ENCODE measurements at places on chromosomes 13 and 19. TPM values are rescaled to one million over a fixed set of nuclear protein-coding genes. Genes with fewer than 3 reads are reported as not detected.

- DNase-seq: no peak
Measured at GRCh38 chr13:113663934-113664333, 3.1 kb upstream of the GRK1 start.

GRCh38 chr19:32652894-32653598 lies 21.9 kb downstream of the ANKRD27 start:
- DNase-seq: no peak

- no peak for DNase-seq
Measured at GRCh38 chr13:67175836-67176459, 54.2 kb downstream of the PCDH9 start.

GRCh38 chr13:45178349-45179162 lies 22.3 kb downstream of the KCTD4 start:
- DNase-seq: peak; percentile 75

GRCh38 chr19:51372649-51373504 lies at the start of gene NKG7:
Gene NKG7 (minus strand): TSS chr19:51372654. CDS start chr19:51372535, 119 bp downstream.
- no peak for DNase-seq

DNA sequence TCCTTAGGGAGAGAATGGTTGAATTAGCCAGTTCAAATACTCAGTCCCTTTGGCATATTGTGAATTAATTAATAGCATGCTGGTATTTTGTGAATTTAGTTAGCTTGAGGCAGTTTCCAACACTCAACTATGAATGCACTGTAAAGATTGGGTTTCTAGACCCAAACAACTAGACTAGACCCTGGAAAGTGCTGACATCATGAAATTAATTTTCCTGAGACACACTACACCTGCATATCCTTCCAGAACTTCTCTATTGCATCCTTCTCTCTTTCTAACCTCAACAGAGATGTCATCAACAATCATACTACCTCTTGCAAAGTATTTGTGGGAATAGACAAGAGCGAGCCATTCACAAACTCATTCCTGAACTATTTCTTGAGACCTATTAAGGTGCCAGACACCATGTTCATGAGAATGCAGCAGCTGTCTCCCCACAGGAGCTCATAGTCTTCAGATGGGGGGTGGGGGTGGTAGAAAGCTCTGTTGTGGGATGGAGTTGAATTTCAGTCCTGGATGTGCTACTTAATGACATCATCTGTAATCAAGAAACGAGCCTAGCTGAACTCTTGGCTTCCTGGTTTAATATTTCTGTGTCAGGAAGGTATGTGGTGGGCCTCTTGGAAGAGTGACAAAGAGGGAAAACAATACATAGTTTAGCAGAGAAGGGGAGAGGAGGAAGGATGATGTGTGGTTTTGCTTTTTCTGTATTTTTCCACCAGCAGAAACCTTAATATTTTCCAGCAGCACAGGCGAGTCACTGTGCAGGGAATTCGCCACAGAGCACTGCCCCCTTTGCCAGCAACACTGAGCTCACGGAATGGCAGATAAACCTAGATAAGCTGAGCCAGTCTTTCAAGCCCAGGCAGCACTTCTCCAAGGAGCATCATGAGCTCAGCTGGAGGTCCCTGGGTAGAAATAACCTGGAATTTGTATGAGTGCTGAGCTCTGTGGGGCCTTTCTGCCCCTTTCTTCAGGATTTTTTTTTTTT lies 53.1 kb upstream of the CYSLTR2 start:
- peak; percentile 43 for DNase-seq

GRCh38 chr13:59914556-59914955 lies 249.2 kb downstream of the DIAPH3 start:
- no peak for DNase-seq

DNA sequence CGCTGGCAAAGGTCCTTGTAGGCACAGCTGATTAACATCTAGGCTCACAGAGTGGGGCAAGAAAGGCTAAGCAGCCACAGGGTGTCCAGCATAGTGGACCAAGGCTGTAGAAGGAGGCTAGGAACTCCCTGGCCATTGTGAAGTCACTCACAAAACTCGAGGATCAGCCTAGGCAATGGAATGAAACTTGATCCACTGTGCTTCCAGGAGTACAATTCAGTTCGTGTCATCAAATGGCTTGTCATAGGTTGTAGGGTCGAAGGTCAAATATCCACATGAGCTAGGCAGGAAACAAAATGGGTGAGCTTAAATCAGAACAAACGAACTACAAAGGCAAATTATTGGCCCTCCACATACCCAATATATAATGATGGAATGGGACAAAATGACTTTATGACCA lies 4.4 kb upstream of the FAM187B start:
- DNase-seq: no peak

- no peak for DNase-seq
Measured at GRCh38 chr13:36090592-36090991, 40.6 kb downstream of the DCLK1 start.

- no peak for DNase-seq
Measured at GRCh38 chr13:24178847-24179485, 18.4 kb downstream of the SPATA13 start.

GRCh38 chr13:112102243-112102642 lies 35.3 kb downstream of the SOX1 start:
- DNase-seq: peak; percentile 0

DNA sequence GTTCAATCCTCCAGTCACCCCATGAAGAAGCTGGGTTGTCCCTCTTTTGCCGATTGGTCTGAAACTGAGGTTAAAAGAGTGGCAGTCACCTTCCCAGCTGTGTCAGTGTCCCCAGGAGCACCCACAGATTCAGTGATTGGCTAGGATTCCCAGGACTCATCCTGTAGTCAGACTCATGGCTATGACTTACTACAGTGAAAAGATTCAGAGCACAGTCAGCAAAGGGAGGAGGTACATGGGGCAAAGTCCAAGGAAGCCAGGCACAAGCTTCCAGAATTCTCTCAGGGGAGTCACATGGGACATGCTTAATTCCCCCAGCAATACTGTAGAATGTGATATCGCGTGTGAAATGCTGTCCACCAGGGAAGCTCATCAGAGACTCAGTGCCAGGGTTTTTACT lies 14.2 kb downstream of the ZNF473 start:
- no peak for DNase-seq

- no peak for DNase-seq
Measured at GRCh38 chr13:28043224-28043623, 54.7 kb upstream of the URAD start.

GRCh38 chr13:102983496-102983895 lies 82.7 kb downstream of the SLC10A2 start:
- DNase-seq: peak; percentile 23

DNA sequence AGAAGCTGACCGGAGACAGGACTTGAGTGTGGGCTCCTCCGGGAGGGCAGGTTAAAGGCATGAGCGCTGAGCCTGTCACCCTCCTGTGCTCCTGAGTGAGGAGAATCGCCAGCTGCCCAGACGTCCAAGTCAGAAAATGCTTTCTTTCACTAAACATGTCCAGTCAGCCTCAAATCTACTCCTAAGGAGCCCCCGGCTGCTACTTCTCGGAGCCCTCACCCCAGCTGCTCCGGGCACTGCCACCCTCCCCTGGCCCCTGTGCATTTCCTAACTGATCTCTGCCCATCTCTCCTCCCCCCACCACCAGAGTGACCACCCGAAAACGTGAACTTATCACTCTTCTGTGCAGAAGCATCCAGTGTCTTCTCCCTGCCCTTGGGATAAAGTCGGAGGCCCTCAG lies 277.5 kb upstream of the SOX1 start:
- no peak for DNase-seq

GRCh38 chr13:38429916-38430315 lies 80.3 kb downstream of the UFM1 start:
- no peak for DNase-seq

DNA sequence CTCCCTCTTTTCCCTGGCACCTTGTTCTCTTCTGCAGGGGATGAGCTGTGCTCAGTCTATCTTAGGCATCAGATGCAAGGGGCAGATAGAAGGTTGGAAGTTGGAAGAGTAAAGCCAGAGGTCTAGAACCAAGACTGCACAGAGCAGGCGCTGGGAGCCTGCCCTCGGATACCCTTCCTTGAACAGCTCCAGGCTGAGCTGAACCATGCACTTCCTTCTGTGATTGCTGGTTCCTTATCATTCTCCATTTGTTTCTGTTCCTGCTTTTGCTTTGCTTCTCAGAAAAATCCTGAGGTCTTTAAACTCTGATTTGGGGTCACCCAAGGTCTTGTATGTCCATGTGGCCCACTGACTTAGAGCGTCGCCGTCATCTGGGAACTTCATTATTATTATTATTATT lies 36.3 kb downstream of the ARHGEF18 start:
- DNase-seq: no peak

- DNase-seq: no peak
Measured at GRCh38 chr13:99689955-99690354, 188.7 kb downstream of the TM9SF2 start.

DNA sequence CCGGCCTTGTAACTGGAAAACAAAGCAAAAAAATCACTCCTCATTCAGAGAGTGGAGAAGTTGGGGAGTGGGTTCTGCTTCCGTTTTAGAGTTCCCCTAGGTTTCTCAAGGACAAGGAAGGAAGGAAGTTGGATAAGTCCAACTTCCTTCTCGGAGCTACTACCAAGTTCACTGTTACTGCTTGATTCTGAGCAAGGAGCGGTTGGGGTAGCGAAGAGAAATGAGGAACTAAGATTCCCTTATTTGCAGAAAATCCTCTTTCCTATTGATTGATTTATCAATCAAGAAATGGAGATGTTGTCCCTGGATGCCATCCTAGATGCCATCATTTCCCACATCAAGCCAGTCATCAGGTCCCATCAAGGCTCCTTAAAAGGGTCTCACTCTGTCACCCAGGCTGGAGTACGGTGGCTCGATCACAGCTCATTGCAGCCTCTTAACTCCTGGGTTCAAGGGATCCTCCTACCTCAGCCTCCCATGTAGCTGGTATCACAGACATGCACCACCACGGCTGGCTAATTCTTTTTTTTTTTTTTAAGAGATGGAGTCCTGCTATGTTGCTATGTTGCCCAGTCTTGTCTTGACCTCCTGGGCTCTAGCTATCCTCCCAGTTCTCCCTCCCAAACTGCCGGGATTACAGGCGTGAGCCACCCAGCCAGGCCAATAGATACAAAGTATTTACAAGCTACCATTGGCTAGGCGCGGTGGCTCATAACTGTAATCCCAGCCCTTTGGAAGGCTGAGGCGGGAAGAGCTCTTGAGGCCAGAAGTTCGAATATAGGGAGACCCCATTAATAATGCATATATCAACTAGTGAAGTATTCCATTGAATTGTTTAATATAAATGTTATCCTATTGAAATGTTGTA lies 809 bp upstream of the B9D2 start:
- no peak for DNase-seq

GRCh38 chr13:64314331-64314730 lies 2898.7 kb upstream of the PCDH20 start:
- DNase-seq: no peak

DNA sequence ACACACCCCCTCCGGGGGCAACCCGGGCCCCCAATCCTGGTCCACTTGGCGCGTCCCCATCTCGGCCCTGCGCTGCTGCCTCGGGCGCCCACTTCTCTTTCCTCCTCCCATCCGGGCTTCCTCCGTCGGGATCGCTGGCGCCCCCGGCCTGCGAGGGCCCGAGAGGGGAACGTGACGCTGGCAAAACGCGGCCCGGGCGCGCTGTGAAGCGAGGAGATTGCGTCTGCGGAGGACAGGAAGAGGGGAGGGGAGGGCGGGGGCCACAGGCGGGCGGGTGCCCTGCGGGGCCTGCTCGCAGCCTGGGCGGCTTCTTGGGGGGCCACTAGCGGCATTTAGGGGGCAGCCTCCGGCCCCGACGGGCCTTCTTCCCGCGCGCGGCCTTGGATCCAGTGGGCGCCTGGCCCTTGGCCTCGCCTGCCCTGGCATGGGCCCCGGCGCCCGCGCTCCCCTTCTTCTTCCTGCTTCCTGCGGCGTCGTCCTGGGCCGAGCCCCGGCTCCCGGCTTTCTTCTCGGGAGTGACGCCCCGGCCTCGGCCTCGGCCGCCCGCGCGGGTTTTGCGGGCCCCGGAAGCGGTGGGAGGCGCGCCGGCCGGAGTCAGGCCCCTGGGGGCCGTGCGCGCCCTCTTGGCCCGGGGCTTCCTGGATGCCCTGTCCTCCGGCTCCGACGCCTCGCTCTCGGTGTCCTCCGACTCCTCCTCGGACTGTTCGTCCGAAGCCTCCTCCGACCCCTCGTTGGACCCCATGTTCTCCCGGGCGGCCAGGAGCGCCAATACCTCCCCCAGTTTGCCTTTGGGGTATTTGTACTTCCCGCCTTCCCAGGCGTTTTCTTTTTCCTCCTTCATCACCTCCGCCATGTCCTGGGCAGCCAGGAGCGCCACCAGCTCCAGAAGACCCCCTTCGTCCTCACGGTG lies 2.2 kb downstream of the PNMA8B start:
- no peak for DNase-seq

DNA sequence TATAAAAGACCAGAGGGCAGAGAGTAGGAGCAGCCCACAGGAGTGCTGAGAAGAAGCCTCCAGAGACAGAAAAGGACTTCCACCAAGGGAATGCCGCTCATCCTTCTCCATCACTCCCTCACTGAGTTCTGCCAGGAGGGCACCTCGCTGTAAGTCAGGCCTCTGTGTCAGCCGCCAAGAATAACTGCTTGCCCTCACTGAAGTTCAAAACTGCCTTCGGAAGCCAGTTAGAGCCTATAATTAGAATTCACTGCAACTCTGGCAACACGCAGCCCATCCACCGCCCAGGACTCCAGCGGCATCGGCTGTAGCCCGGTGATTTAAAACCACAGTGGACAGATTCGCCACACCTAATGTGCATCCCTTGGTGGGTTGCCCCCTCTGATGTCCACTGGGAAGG lies 281.8 kb upstream of the ZNF507 start:
- DNase-seq: no peak

DNA sequence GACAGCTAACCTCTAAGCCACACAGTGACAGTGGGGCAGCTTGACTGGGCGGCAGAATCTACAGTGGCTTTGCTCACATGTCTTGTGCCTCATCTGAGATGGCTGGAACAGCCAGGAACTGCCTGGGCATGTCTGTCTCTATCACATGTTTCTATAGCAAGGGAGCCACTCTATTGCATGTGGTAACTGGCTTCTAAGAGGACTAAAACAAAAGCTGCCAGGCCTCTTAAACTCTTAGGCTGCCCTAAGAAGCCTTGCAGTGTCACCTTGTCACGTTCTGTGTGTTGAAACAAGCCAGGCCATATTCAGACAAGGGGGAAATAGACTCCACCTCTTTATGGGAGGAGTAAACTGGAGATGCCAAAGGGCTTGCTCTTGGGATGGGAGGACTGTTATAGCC lies 122.9 kb upstream of the MAB21L1 start:
- DNase-seq: no peak

The ADGRE1 gene
- 15.0 TPM for total RNA-seq

The DCLK1 gene
- total RNA-seq: 3.7 TPM

The CEACAM18 gene
- not detected for total RNA-seq

The ADM5 gene
- total RNA-seq: 3.2 TPM

The LPAR2 gene
- total RNA-seq: 7.6 TPM

The PRR22 gene
- total RNA-seq: 4.6 TPM
